ENCODE measurements at places on chromosomes 5 and 9.

- peak; percentile 53 for DNase-seq
Observed at GRCh38 chr9:70340572-70340971, 73.9 kb downstream of the KLF9 start.

DNA sequence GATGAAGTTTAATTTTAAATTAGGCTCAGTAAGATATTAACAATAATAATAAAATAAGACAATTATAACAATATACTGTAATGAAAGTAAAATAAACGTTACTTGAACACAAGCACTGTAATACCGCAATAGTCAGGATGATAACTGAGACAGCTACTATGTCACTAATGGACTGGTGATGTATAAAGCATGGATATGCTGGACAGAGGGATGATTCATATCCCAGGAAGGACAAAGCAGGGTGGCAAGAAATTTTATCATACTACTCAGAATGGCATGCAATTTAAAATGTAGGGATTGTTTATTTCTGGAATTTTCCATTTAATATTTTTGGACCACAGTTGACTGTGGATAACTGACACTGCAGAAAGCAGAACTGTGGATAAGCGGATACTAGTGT, 196.9 kb downstream of the VPS13A start:
- DNase-seq = no peak

- DNase-seq = peak; percentile 11
Observed at GRCh38 chr5:157222506-157223230, 42.0 kb downstream of the ITK start.

DNA sequence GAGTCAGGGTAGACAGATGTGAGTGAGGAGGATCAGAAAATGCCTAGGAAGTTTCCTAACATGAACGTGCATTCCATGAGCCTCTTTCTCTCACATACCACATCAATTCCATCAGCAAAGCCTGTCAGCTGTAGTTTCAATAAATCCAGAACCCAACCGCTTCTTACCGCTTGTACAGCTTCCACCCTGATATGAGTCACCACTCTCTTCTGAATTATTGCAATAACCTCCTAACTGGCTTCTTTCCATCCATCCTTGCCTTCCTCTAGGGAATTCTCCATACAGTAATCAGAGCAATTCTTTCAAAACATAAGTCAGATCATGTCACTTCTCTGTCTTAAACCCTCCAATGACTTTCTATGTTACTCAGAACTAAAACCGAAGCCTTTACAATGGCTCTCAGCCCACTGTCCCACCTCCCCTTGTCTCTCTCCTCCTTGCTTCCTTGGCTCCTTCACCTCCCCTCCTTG, 8.1 kb upstream of the RAD23B start:
- peak; percentile 97 for DNase-seq

GRCh38 chr5:61055434-61056006, 106.7 kb downstream of the SMIM15 start:
- peak; percentile 69 for DNase-seq

DNA sequence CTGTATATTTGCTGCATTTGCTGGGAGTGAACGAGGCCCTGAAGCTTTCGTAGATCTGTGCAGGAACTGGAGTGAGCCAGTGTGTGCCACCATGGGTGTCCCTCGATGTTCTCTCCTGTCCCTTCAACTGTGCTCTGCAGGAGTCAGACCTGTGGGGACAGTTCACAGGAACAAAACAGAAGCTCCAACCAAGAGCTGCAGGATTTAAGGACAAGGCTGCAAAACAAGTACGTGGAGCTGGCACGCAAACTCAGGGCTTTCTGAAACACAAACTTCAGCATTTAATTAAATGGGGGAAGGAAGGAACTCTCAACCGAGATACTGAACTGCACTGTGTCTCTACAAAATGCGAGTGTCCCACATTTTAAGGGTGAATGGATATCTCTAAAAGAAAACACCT, 24.2 kb downstream of the BASP1 start:
- DNase-seq = no peak

GRCh38 chr9:13688223-13688989, 408.9 kb upstream of the MPDZ start:
- peak; percentile 17 for DNase-seq

- DNase-seq = peak; percentile 7
Observed at GRCh38 chr5:112787896-112788295, 50.2 kb downstream of the APC start.

DNA sequence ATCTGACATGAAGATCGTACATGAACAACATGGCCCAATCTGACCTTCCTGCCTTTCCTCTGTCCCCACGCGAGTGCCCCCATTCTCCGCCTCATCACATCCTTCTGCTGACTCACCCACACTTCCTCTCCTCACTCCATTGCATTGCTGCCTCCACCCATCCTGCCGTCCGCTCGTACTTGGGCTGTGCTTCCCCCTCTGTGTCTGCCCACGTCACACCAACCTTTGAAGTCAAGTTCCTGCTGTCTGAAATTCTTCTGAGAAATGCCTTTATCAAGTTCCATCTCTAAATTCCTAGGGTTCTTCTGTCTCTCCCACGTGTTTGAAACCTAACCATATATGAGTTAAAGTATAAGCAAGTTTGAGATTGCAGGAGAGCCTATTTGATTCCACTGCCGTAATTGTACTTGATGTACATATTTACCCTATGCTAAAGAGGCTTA, 18.0 kb upstream of the STARD4 start:
- DNase-seq = peak; percentile 86

DNA sequence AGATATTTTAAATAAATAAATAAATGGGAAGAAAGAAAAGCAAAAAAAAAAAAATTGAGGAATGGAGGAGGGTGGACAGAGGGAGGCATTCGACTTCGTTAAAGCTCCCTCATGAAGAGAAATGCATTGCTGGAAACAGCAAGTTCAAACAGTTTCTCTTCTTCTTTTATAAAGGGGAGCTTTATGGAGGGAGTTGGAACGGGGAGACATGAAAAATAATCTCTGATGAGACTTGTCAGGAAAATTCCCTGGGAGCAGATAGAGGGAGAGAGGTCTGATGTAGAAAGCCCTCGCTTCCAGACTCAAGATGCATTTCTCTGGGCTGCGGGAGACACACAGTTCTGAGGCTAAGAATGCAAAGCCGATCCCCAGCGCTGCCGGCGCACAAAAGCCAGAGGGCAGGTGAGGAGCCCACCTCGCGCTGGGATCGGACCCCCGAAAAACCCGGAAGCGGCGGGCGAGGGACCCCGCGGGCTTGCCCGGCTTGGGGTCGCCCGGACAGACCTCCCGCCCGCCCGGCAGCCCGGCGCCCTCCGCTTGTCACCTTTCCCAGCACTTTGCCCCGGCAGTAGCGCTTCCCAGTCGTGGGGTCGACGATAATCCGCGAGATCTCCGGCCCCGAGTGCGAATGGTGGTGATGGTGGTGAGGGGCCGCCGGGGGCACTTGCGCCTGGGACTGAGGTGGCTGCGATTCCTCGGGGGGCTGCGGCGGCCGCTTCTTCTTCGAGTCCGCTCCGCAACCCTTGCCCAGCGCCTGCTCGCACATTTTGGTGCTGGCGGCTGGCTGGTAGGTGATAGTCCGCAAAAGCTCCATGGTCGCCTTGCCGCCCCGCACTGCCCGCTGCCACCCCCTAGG, 512 bp downstream of the PLK2 start:
- DNase-seq = peak; percentile 64

DNA sequence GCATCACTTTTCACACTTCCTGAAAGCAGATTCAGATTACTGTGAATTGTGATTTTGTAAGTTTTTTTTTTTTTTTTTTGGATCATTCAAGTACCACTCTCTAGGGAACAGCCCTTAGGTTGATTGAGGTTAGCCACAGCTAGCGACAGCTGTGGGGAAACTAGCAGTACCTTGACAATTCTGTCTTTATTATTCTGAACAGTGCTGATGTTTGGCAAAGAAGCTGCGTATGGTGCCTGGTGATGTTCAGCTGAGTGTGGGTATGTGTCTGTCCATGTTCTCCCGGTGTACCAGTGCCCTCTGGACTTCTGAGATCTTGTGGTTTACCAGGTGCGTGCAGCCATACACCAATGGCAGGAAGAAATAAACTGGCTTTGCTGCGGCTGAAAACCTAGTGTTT, 117.3 kb upstream of the PLPPR1 start:
- DNase-seq = no peak

- no peak for DNase-seq
Observed at GRCh38 chr5:176771102-176771845, 39.1 kb upstream of the UNC5A start.

GRCh38 chr9:74711341-74711740, 176.4 kb downstream of the TRPM6 start:
- no peak for DNase-seq

DNA sequence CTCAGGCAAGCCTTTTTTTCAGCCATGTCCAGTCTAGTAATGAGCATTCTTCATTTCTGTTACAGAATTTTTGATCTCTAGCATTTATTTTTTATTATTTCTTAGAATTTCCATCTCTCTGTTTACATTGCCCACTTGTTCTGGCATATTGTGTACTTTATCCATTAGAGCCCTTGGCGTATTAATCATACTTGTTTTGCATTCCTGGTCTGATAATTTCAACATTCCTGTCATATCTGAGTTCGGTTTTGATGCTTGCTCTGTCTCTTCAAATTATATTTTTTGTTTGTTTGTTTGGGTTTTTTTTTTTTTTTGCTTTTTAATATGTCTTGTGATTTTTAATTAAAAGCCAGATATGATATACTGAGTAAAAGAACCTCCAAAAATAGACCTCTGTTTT, 23.0 kb upstream of the JAK2 start:
- no peak for DNase-seq

GRCh38 chr5:32239385-32239784, 65.3 kb upstream of the GOLPH3 start:
- no peak for DNase-seq

GRCh38 chr5:34533582-34534522, 122.3 kb upstream of the RAI14 start:
- DNase-seq = peak; percentile 82

DNA sequence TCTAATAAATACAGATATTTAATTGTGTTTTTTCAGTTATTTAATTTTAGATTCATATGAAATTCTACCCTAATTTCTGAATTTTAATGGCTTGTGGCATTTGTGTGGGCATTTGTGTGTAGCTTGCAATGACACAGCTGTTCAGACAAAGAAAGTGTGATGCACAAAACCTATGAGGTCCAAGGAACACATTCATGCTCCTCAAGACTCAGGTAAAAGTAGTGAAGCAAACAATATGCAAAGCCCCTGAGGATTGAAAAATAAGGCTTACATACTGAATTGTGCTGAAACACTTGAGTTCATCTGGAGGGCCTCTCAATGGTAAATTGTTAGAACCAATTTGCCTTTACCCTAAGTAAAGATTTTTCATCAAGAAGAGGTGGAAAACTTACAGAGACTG, 28.1 kb downstream of the IL7R start:
- no peak for DNase-seq

DNA sequence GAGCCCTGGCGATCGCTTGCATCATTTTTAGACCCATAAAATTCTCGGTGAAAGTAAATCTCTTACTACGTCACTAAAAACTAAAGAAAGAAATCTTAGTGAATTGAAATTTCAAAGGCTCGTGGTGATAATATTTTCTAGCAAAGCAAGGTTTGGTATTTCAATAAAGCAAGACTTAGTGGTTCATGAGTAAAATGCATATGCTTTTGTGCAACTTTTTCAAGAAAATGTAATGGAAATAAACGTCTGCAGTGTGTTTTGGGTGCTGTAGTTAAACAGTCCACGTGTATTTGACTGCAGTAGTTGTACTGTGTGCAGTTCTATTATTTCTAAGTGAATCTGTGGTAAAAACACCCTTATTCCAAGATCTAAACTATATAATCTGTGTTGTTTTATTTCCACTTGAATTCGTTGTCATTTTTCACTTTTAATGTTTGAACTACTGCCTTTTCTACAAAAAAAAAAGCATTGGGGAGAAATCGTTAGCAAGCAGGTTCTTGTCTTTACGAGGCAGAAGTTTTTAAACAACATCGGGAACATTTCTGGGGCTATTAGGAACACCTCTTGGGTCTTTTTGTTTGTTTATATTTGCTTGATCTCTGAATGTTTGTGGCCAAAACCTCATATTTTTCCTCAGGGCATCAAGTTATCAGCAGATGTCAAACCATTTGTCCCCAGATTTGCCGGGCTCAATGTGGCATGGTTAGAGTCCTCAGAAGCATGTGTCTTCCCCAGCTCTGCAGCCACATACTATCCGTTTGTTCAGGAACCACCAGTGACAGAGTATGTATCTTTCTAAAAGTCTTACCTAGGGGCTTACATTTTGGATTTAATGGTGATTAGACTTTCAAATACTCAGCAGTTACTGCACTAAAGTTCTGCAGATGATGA, 960 bp downstream of the SECISBP2 start:
- DNase-seq = no peak

- DNase-seq = no peak
Observed at GRCh38 chr9:96015876-96016686, 140.6 kb downstream of the ERCC6L2 start.

Data from mesenchymal stem cell (in vitro differentiated cells and primary cell).